ENCODE measurements at places on chromosomes 11 and 22.

DNA sequence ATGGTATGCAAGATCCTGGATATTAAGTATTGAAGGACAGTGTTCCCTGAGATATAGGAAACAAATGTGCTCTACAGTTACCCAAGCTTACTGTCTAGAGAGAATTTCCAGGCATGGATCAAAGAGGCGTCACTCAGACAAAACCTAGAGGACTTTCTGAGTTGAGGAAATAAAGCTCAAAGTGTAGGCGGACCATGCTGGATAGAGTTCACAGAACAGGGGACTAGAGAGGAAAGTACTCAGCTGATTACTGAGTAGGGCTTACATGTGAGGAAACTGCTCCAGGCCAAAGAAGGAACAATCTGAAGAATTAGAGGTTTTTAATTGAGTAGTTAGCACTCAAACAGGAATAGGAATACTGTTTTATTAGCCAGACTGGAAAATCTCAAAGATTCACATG lies 193.3 kb downstream of the TMEM135 start:
- no peak for DNase-seq

DNA sequence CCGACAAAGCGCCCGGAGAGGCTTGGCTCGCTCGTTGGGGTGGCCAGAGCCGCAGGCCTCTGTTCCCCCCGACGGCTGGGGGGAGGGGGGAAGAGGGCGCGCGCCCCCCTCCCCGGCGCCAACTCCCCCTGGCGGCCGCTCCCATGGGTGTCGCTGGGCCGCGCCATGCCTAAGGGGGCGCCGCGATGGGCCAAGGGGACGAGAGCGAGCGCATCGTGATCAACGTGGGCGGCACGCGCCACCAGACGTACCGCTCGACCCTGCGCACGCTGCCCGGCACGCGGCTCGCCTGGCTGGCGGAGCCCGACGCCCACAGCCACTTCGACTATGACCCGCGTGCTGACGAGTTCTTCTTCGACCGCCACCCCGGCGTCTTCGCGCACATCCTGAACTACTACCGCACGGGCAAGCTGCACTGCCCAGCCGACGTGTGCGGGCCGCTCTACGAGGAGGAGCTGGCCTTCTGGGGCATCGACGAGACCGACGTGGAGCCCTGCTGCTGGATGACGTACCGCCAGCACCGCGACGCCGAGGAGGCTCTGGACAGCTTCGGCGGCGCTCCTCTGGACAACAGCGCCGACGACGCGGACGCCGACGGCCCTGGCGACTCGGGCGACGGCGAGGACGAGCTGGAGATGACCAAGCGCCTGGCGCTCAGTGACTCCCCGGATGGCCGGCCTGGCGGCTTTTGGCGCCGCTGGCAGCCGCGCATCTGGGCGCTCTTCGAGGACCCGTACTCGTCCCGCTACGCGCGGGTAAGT lies 1.4 kb downstream of the KCNC1 start:
- no peak for DNase-seq

DNA sequence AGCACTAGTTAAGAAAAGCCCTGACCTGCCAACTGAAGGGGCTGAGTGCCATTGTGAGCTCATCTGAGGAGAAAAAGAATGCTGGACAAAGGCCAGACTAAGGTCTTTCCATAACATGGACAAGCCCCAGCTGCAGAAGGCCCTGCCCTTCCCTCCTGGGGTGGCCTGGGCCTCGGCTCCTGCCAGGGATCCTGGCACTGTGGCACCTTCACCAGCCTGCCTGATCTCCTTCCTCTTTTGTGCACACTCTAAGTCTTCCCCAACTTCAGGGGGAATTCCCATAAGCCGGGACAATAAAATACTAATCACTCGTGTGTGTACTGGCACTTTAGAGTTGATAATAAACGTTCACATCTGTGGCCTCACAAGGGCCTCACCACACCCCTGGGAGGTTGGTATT lies 9.9 kb downstream of the TMPRSS13 start:
- DNase-seq: no peak

GRCh38 chr11:101620026-101620425 lies 36.2 kb upstream of the TRPC6 start:
- DNase-seq: no peak

- no peak for DNase-seq
Measured at GRCh38 chr11:41921746-41922390, 462.4 kb upstream of the LRRC4C start.

GRCh38 chr11:29306527-29306926 lies 710.3 kb downstream of the KCNA4 start:
- DNase-seq: no peak

Data from stimulated activated CD4-positive, alpha-beta T cell treated with anti-CD3 and anti-CD28 coated beads, TNF-alpha, amount 100 ng/mL, for 1 hour (primary cell).